ENCODE measurements at places on chromosomes 1 and 21.

GRCh38 chr21:39648879-39649278 lies 36.1 kb downstream of the B3GALT5 start:
- no peak for DNase-seq

GRCh38 chr21:39010629-39011404 lies 172.4 kb downstream of the PSMG1 start:
- DNase-seq: no peak

- no peak for DNase-seq
Measured at GRCh38 chr1:41657679-41658295, 173.3 kb upstream of the EDN2 start.

DNA sequence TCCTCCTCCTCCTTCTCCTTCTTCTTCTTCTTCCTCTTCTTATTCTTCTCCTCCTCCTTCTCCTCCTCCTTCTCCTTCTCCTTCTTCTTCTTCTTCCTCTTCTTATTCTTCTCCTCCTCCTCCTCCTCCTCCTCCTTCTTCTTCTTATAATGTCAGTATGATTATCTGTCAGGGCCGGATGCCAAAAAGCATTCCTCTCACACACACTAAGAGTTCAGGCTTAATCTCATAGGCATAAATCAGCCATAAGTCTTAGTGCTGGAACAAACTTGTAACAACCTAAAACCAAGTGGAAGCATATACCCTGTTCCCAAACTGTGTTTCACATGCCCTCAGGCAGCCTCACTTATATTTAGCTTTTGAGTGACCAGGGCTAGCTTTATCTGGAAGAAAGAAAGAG lies 240.3 kb downstream of the LMX1A start:
- DNase-seq: no peak

DNA sequence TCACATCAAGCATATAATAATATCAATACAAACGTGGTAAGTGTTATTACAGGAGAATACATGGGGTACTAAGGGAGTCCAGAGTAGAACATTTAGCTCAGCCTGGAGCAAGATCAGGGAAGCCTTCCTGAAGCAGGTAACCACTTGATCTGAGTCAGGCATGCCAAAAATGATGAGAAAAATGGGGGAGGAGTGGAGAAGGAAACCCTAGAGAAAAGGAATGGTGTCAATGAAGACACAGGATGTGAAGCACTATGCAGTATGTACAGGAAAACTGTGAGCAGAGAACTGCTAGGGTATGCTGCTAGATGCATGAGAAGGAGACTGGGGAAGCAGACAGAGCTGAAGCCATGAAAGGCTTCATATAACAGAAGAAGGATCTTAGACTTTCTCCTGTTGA lies 84.7 kb downstream of the NOTCH2 start:
- DNase-seq: no peak

GRCh38 chr1:212110617-212111016 lies 75.1 kb downstream of the DTL start:
- no peak for DNase-seq

DNA sequence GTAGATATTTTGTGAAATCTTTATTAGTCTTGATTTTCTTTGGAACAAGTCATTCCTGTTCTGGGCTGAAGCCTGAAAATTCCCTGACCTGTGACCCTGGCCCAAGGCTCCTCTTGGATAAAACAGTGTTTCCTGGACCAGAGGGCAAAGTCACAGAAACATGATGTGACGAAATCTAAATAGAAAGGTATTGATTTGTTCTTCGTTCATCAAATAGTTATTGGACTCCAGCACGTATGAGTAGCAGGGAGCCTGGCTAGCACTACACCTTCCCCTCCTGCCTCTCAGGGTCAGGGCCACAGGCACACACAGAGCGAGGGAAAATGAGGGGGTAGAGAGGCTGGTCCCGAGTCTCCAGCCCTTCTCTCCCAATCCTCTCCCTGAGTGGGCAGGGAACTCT lies 1.7 kb upstream of the CLDN14 start:
- no peak for DNase-seq

GRCh38 chr1:236948996-236949395 lies 55.2 kb downstream of the MT1HL1 start:
- DNase-seq: no peak

DNA sequence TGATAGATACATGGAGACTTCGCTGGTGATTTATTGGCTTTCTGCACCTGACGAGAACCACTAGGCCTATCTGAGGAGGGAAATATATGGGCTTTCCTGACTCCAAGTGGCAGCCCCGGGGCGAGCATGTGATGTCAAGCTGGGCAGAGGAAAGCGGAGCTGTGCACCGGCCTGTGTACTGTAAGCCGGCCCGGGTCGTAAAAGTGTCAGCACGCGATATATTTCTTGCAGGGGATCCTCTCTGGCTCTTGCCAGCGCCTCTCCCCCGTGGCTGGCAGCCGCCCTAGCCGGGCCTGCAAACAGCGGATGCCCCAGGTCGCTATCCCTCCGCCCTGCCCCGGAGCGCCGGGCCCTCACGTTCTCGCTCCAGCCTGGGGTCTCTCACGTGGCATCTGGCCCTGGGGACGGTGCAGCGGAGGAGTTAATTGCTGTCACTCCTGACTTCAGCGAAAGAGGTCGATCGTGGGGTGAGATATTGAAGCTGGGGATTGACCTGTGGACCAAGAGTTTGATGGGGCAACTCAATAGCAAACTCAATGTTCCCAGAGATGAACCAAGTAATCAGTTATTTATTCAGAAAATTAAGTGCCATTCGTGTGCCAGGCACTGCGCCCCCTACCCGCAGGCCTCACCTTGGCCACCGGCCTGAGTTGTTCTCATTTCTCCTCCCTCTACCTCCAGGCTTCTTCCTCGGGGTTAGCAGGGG lies 41.0 kb upstream of the HAO2 start:
- no peak for DNase-seq

DNA sequence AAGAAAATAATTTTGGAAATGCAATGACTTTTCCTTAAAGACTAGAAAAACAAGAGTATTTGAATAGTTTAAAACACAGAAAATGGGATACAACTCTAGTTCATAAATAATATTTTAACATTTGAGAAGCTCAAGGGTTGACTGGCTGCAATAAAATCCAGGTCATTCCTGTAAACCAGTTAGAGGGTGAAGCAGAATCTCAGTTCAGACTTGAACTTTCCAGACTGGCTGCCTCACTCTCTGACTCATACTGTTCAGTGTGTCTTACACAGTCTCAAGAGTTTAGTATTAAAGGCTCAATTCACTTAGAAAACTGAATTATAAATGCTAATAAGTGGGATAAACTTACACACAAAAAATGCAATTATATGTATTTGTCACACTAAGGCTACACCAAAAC lies 89.9 kb downstream of the RAVER2 start:
- no peak for DNase-seq

DNA sequence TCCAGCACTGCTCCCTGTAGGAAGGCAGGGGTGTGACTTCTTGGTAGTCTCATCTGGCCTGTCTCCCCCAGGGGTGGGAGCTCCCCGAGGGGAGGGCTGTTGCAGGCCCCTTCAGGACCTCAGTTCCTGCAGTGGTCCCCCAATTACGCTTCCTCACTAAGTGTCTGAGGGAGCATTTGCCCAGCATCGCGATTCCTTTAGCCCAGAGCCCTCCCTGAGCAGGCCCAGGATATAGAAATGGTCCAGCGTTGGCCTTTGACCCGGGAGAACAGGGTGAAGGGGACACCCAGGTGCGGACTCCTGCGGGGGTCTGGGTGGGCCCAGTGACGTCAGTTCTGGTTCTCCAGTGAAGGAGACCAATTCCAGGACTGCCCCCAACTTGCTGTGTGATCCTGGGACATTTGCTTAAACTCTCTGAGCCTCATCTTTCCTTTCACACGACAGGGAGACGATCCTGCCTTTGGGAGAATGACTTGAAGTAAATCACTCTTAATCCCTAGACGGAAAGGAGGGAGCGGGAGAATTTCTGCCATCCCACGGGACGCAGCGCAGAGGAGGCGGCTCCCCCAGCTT lies 32.6 kb upstream of the BTG2 start:
- no peak for DNase-seq

DNA sequence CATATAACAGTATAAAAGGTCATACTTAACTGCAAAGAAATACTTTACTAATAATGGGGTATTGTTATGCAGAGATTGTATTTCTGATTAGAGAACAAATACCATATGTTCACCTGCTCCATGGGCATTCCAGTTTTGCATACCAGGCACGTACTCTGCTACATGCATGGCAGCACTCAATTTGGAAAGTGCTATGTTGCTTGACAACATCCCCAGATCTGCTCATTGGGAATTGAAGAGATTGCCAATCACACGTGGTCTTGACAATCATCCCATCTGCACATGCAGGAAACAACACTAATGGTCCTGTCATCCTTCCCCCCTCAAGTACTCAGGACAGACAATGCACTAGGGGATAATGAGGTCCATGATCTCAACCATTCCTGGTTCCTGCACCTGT lies 63.4 kb upstream of the PDE4B start:
- DNase-seq: no peak

GRCh38 chr21:45134279-45135076 lies 60.1 kb downstream of the ADARB1 start:
- no peak for DNase-seq

DNA sequence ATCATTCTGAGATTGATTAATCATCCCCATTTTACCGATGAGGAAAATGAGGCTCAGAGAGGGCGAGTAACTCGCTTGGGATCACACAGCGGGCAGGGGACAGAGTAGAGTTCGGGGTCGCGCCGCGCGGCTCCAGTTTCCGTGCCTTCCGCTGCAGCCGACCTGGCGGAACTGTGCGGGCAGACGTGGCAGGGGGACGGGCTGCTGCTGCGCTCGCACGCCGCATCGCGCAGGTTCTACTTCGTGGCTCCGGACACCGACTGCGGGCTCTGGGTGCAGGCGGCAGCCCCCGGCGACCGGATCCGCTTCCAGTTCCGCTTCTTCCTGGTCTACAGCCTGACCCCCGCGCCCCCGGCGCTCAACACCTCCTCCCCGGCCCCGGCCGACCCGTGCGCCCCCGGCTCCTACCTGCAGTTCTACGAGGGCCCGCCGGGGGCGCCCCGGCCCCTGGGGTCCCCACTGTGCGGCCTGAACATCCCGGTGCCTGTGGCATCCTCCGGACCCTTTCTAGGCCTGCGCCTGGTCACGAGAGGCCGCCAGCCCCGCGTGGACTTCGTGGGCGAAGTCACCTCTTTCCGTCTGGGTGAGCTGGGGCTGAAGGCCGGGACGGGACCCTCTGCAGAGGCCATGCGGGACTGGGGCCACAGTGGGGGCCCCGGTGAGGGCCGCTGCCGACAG lies 2.3 kb downstream of the LDLRAD2 start:
- DNase-seq: no peak

- DNase-seq: no peak
Measured at GRCh38 chr1:198160222-198160621, 3.4 kb downstream of the NEK7 start.

DNA sequence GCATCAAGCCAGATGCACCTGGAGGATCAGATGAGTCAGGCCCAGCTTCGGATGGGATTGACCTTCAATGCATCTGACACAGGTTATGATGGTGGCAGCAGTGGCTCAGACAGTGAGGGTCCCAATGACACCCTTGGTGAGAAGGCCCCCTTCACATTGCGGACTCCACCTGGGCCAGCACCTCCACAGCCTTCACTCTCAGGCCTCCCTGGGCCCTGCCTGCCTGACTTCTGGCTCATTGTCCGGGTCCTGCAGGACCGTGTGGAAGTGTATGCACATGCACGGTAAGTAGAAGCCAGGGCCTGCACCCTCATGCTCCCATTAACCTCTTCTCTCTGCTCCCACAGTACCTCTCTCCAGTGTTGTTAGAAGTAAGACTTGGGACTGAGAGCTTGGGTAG lies 20.8 kb downstream of the HYI start:
- no peak for DNase-seq

- no peak for DNase-seq
Measured at GRCh38 chr21:35239811-35240219, 190.7 kb upstream of the RUNX1 start.

DNA sequence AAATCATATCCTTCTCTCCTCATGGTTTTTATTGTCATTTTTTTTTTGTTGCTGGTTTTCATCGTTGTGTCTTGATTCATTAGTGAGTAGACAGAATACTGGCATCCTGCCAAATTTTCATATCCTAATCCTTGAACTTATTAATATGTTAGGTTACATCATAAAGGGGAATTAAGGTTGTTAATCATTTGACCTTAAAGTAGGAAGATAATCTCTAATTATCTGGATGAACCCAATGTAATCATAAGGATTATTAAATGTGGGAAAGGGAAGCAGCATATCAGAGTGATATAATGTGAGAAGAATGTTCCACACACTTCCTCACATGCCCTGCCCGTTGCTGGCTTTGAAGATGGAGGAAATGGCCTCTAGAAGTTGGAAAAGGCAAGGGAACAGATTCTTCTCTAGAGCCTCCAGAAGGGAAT lies 299.7 kb downstream of the HMCN1 start:
- no peak for DNase-seq

Measured in activated CD4-positive, alpha-beta T cell treated with anti-CD3 and anti-CD28 coated beads for 1 hour (primary cell).